Karpas-422 (cell line): ENCODE measurements at places on chromosomes 1 and 21. TPM values are rescaled to one million over a fixed set of nuclear protein-coding genes. Genes with fewer than 3 reads are reported as not detected.

DNA sequence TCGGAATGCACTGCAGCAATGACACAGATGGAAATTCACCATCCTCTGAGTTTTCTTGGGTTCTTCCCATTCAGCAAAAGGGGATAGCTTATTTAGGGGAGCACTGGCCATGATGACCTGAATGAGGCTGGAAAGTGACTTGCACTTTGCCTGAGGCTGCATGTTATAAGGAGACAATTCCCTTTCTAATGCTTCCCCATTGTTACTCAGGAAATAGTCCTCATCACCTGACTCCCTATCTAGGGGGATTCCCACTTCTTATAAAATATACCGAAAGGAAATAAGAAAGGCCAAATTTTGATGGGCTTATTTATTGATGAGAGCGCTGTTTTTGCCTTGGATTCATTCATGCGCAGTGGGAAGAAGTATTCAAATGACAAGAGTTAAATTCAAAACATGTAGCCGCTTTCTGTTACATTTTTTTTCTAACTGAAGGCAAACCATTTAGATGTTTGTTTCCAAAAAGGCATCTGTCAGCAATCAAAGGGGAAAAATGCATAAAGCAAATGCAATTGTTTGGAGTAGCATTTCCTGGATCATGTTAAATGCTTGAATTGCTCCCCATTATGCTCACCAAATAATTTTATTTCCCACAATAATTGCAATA is 220.3 kb upstream of the NFIA start:
- H3K36me3 ChIP-seq: no peaks in the 10 kb centered on the region
- no peak overlapping the region for H3K4me3 ChIP-seq
- H3K27ac ChIP-seq: no peak overlapping the region
- no peaks in the 10 kb centered on the region for H3K4me1 ChIP-seq

GRCh38 chr1:84020151-84020550 is 21.2 kb upstream of the TTLL7 start:
- no peaks in the 10 kb centered on the region for H3K4me1 ChIP-seq
- H3K27me3 ChIP-seq: no peaks in the 10 kb centered on the region
- DNase-seq: no peak
- no peaks in the 10 kb centered on the region for H3K36me3 ChIP-seq
- H3K27ac ChIP-seq: no peak overlapping the region

IBA57 gene
- 3.2 and 3.6 TPM in 2 replicates for total RNA-seq

DNA sequence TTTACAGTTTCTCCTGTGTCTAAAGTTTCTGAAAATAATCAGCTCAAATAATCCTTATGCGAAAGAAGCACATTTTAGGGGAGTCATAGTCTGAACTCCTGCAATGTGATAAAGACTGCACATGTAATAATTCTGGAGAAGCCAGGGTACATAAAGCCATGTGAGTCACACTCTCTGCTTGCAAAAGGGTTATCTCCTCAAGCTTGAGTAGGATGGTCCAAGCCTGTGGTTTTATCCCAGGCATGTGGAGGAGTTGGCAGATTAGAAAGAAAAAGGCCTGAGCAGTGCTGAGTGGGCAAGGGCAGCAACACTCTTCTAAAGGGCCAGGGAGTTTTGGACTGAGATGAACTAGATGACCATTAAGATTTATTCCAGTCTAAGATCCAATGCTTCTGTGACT is 220.4 kb downstream of the RHOU start:
- H3K36me3 ChIP-seq: no peaks in the 10 kb centered on the region
- H3K4me1 ChIP-seq: no peaks in the 10 kb centered on the region
- H3K4me3 ChIP-seq: no peak overlapping the region
- H3K27ac ChIP-seq: no peak overlapping the region
- H3K27me3 ChIP-seq: no peaks in the 10 kb centered on the region

GRCh38 chr1:234599617-234600417 is 10.2 kb downstream of the IRF2BP2 start:
- peak overlapping the region; percentile 73 for H3K4me3 ChIP-seq
- H3K4me1 ChIP-seq: peaks cover 65% of the 10 kb centered on the region
- H3K27me3 ChIP-seq: no peaks in the 10 kb centered on the region
- no peaks in the 10 kb centered on the region for H3K36me3 ChIP-seq
- peak; percentile 89 for DNase-seq

DNA sequence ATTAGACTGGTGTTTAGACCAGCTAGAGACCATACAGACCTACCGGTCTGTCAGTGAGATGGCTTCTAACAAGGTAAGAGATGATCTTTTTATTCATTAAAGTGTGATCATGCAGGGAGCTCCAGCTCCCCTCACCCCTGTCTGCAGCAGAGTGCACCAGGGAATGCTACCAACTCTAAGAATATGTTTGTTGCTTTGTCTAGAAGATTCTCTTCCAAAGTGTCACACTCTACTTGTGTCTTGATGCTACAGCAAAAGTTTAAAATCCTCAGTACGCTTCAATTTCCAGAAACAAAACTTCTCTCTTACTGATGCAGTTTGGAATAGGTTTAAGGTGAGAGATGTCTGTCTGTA is 201.4 kb upstream of the SGIP1 start:
- H3K36me3 ChIP-seq: no peaks in the 10 kb centered on the region
- peak overlapping the region; percentile 60 for H3K27ac ChIP-seq
- peaks cover 67% of the 10 kb centered on the region for H3K4me1 ChIP-seq
- no peaks in the 10 kb centered on the region for H3K27me3 ChIP-seq
- DNase-seq: no peak
